ENCODE measurements at places on chromosomes 13 and 19.

DNA sequence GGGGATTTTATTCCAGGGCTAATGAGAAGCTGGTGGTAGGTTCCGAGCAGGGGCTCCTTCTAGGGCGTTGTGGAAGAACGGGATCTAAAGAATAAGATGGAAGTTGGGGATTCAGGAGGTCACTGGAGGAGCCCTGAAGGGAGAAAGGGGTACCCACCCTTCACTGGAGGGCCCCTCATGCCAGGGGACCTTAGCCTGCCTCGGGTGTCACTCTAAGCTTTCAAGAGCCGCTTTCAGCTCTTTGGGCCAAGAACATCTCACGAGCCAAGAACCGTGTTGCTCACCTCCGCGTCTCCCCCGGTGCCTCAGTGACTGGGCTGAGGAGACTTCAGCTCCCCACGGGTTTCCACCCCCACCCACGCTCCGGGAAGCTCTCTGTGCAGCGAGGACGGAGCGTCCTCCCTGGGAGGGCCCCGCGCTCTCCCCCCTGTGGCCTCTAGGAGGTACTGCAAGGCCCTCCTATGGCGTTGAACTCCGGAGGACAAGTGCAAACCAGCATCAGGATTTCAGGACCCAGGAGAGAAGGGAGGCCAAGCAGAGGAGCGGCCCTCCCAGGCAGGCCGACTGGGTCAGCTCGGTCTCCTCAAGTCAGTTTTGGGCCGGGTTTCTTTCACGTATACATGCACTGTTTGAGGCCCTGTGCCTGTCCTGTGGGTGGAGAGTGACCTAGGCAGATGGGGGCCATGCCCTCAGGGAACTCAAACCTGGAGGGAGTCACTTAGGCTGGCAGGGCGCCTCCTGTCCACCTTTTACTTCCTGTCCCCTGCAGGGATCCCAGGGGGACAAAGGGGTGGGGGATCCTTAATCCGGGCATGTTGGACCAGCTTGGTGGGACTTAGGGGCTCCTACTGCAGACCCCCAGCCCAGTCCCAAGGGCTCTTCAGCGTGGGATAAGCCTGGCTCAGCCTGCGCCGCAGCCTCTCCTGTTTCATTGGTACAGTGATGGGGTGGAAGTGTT is 5.1 kb upstream of the KRTDAP start:
- peak; percentile 83 for DNase-seq

GRCh38 chr13:106846571-106847448 is 278.9 kb upstream of the ARGLU1 start:
- DNase-seq: no peak

- no peak for DNase-seq
These were observed 47.9 kb downstream of the CERS4 start for GRCh38 chr19:8257052-8257443.

DNA sequence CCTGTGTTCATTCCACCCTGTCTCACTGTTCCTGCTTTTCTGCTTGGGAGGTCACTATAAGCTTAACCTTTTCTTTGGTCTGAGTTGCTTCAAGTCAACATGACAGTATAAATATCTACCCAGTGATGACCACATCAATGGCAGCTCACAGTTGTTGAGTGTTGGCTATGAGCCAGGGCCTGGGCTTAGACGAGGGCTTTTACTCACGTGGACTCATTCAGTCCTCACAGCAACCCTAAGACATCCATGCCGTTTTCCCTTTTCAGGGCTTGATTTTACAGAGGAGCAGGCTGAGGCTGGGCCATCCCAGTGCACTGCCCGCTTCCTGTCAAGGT is 10.2 kb upstream of the CCDC97 start:
- peak; percentile 40 for DNase-seq

- no peak for DNase-seq
These were observed 6.5 kb upstream of the ERVV-1 start for GRCh38 chr19:53007200-53007599.

DNA sequence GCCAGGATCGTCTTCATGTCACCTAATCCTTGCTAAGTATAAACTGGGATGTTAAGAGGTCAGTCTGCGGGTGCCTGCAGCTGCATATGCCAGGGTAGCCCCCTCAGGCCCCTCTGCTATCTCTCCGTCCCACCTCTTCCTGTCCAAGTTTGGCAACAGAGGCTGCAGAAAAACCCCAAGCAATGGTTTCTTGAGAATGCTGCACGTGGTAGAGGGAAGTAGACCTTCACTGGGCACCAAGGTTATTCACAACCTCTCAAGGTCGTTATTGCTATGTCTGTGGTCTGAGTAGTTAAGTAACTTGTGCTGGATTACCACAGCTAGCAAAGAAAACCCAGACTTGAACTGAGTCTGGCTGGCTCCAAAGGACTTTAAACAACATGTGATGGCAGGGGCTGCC is 77.9 kb upstream of the XPO4 start:
- DNase-seq: no peak

- DNase-seq: no peak
These were observed 7.7 kb upstream of the NFIC start for GRCh38 chr19:3358689-3359014.

GRCh38 chr13:27504868-27505194 is 54.5 kb upstream of the MTIF3 start:
- no peak for DNase-seq

DNA sequence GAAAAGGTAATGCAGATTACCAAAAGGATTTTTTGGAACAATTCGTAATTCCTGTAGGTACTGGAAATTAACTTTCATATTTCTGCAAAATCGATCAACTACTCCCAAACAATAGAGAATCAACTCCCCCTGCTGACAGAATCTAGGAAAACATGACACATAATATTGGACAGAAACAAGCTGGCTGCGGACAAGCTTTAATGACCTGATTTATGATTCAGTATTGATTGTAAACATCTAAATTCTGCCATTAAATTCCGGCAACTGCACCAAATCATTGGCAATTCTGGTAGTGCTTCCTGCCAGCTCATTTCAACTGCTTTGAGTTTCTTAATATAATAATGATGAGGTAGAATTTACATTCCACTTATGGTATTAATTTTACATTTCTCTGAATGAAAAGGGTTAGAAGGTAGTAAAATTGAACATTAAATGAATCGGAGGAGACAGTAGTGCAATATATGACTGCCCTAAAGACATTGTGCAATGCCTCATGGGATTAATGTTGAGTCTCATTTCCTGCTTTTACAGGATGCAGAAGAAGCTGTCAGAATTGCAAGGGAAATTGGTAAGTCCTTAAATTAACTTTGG is 146.5 kb downstream of the PCCA start:
- DNase-seq: no peak

GRCh38 chr19:8342316-8342683 is 762 bp downstream of the KANK3 start:
- no peak for DNase-seq

DNA sequence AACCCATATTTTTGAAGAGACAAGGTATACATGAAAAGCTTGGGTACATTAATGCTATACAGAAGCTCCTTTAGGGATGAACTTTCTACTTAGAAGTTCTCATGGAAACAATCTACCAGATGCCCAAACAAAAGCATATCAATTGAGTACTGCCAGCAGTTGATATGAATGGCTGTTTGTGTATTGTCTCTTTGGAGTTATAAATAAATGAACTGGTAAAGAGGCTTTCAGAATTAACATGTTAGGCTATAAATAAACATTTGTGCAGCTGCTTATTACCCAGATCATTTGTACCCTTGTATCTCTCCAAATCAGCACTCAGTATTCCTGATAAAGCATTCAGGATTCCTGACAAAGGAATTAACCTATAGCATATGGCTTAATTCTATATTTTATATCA is 418.9 kb downstream of the FGF14 start:
- DNase-seq: no peak

DNA sequence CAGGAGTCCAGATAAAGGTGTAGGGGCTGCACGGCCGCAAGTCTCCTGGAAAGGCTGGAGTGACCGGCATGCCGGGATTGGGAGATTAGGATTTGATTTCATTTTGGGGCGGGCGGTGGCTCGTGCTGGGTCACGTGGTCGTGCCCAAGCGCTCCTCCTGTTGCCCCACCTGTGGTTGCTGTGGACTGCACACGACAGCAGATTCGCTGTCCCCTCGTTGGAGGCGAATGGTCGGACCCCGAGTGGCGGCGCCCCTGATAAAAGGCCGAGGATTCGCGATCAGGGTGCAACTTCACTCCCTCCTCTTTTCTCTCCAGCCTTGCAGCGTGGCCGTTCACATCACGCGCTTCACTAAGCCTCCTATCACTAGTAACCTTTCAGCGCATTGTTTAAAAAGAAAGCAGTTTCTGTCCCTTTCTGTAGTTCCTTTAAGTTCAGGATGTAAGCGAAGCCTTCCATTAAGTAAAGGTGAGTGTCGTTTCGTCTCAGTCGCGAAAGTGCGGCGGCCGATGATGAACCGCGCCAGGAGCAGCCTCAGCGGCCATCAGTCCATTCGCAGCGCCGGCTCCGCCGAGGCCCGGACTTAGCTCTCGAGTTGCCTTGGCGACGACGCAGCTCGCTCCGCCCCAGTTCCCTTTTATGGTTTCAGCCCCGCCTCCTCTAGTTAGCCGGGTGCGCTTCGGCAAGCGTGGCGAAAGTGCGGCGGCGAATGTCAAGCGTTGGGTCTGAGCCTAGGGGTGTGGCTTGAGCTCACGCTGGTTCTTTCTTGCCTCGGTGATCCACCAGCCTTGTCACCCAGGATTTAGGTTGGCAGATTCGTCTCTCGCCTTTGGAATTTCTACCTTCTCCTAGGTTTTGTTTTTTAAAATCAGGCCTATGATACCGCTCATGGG is 1.7 kb upstream of the PPP1R37 start:
- DNase-seq: peak; percentile 91

DNA sequence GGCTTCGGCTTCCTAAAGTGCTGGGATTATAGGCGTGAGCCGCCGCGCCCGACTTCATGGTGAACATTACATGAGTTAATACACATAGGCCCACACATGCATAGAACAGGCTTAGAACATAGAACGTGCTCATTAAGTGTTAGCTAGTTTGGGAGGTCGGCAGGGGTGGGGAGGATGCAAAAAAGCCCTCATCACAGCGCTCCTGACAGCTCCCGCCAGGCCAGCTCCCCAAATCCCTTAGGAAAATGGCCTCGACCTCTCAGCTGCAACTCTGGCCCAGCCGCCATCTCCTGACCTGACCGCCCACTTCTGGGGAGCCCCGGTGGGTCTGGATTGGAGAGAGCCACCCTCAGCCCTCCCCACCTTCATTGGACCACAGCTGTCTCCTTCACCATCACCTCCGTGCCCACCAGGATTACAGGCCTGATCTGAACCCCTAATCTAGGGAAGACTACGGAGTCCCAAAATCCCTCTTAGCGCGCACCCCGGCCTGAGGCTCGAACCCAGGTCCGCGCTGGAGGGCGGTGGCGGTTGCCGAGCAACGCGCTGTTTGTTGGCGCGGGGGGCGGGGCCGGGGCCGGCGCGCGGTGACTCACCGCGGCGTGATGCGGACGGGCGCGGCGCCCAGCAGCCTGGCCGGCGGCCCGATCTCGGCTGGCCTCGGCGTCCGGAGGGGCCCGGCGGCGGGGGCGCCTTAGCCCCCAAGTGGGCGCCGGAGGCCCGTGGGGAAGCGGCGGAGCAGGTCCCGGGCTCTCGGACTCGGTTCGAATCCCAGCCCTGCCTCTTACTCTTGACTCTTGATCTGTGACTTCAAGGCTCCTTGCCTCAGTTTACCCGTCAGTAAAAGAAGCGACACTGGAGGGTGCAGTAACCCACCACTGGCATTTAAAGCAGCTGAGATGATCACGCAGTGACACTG is 26.7 kb upstream of the NANOS3 start:
- DNase-seq: peak; percentile 65

- DNase-seq: no peak
These were observed 207.9 kb upstream of the UFM1 start for GRCh38 chr13:38141792-38142191.

- no peak for DNase-seq
These were observed at the start of gene HSD17B14 for GRCh38 chr19:48836089-48837017. TSS of gene HSD17B14 (minus strand) at chr19:48836491. CDS start at chr19:48836411, 80 bp downstream.

GRCh38 chr19:19345232-19345631 is 24.6 kb downstream of the MAU2 start:
- no peak for DNase-seq

- DNase-seq: peak; percentile 24
These were observed 2.9 kb downstream of the RPS11 start for GRCh38 chr19:49499030-49499670.

DNA sequence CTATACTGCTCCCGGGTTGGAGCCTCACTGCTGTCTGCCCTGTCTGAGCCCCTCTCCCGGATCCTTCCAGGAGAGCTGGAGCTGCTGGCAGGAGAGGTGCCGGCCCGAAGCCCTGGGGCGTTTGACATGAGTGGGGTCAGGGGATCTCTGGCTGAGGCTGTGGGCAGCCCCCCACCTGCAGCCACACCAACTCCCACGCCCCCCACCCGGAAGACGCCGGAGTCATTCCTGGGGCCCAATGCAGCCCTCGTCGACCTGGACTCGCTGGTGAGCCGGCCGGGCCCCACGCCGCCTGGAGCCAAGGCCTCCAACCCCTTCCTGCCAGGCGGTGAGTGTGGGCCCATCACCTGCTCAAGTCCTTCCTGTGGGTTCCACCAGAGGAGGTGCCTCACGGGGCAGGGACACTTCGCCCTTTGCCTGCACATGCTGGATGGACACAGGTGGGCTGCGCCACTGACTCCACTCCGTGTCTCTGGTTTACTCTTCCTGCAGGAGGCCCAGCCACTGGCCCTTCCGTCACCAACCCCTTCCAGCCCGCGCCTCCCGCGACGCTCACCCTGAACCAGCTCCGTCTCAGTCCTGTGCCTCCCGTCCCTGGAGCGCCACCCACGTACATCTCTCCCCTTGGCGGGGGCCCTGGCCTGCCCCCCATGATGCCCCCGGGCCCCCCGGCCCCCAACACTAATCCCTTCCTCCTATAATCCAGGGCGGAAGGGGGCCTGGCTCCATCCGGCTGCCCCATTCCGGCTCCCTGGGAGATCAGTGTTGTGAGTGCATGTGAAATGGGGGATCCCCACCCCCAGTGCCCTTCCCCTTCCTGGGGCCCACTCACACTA is 19.8 kb downstream of the EPN1 start:
- DNase-seq: no peak

DNA sequence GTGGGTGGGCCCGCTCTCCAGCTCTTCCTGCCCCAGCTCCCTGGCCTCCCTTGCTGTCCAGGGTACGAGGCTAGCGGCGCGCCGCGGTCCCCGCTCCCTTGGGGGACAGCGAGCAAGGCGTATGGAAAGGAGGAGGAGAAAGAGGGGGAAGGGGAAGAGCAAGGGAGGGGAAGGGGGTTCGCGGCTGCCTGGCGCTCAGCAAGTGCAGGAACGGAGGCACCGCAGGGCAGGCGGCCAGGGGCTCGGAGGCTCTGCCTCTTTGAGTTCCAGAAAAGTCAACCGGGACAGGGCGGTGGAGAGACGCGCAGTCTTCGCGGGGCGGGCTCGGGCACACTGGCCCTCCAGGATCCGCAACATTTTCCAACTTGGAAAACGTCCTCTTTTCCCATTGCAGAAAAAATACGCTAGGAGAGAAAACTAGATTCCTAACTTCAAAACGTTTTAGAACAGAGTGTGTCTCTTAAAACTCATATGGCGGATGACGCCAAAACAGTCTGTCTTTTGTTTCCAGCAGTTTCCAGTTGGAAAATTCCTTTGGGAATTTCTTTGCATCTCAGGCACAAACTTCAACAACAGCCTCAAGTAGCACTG is 23.1 kb upstream of the TNFRSF19 start:
- no peak for DNase-seq
